Astrocyte of the spinal cord (primary cell): ENCODE measurements at places on chromosomes 2 and 18.

DNA sequence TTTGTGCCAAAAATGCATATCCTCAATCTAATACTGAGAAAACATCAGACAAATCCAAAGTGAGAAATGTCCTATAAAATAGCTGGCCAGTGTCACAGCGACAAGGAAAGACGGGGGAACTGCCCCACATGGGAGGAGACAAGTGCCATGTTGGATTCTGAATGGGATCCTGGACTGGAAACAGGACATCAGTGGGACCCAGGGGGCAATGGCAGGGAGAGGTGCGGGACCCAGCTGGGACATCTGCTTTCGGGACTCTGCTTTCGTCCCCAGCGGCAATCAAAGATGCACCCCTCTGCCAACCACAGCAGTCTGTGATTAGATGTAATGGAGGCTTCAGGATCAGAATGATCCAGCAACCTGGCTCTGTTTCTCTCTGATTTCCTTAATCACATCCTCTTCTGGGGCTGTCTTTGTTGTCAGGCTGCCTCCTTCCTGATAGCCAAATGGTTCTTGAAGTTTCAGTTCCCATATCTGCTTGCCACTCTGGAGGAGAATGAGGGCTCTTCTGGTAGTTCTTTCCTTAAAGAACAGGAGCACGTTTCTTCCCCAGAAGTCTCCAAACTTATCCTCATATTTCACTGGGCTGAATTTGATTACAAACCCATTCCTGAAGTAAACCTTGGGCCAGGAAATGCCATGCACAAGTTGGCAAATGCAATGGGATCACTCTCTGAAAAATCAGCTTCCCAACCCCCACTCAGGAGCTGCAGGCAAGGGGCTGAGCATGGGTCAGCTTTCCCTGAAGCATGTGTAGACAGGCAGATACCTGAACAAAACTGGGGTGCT, 13.6 kb upstream of the PROC start:
- no peak for DNase-seq

DNA sequence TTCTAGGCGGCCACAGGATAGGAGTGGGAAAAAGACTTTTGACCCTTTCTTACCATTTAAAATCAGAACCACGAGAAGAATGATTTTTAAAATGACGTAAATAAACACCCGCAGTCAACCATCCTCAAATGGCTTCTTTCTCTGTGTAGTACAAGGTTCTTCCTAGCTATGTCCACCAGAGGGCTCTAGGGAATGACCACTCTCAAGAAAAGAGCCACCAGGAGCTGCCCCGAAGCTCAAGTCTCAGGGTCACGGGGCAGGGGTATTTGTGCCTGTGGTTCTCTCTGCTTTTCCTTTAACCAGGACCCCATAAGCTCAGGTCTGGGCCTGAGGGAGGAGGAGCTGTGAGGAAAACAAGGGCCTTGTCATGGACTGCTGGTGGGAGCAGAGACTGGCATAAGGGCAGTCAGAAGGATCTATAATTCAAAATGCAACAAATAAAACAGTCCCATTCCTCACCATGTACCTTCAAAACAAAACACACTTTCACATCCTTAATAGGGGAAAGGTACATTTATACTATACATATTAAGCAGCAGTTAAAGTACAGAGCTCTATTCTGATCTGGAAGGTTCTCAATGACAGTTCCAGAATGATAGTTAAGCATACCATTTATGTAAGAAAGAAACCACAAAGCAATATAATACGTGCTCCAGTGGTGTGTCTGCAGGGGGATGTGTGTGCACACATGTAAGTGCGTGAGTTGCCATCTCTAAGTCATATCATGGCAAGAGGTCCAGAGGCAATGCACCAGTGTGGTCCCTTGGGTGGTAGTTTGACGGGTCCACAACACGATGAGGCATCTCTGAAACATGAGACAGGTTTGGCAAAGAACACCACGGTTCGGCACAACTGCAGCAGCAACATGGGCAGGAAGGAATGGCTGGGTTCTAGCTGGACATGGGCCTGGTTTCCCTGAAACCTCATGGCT, 18.6 kb downstream of the LYPD1 start:
- DNase-seq, result peak; percentile 74

GRCh38 chr18:44579028-44579702, 101.5 kb upstream of the SETBP1 start:
- peak; percentile 59 for DNase-seq

- DNase-seq, result no peak
Measured at GRCh38 chr18:32905651-32906050, 132.8 kb upstream of the KLHL14 start.

DNA sequence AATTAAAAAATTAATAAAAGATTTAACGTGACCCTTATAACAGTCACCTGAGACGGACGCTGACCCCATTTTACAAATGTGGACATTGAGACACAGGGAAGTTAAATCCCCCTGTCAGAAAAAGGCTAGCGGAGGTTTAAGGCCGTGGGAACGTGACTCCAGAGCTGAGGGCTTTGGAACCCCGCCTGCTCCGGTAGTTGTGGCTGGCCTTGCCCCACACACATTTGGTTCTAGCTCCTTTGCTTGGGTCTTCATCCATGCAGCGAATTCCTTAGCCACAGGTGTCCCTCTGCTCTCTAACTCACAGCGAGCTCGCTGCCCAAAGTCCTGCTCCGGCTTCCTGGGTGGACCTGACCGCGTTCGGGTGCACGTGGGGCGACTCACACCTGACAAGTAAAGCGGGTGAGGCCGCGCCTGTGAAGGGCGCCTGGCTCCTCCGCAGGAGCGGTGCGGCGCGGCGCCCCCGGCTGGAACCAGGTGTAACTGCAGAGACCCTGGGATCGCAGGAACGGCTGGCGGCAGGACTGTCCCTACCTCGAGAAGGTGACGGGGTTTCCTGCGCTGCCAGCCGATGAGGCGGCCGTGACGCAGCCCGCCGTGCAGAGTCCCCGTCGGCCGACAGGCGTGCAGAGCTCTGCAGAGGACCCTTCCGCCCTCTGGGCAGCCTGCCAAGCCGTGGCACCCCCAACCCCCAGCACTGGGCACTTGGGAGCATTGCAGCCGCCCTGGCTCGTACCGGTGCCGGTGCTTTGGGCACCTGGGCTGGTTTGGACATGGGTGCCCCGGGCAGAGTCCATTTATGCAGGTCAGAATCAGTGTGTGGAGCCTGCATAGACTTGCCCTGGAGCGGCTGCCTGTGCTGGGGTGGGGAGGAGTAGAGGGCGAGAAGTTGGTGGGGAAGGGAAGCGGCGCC, 2.4 kb upstream of the PROC start:
- peak; percentile 37 for DNase-seq

GRCh38 chr2:109372171-109372568, 241.6 kb downstream of the SEPTIN10 start:
- DNase-seq, result no peak

DNA sequence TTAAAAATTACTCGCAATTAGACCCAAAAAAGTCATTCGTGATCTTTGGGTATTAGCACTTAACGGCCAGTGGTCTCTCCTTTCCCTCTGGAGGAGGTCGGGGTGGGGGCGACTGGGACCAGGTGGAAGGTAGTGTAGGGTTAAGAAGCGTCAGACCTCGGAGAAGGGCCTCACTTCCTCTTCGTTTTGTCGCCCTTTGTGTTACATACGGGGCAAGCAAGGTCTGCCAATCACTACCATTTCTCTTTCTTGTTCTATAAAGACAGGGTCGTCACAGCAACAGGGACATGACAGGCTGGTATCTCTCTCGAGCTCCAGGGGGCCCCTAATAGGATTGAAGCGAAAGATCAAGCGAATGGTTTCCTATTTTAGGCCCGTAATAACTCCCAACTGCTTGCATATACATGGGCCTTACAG, 136.6 kb downstream of the INSIG2 start:
- no peak for DNase-seq

GRCh38 chr18:1078301-1078700, 173.6 kb downstream of the ADCYAP1 start:
- DNase-seq, result no peak
